Activated T-cell treated with anti-CD3 and anti-CD28 coated beads, Interleukin-2, amount 50 U/mL, for 24 hours (primary cell): ENCODE measurements at places on chromosomes 1 and 21.

GRCh38 chr21:41115851-41116250 lies 52.1 kb upstream of the BACE2 start:
- DNase-seq: no peak

GRCh38 chr1:225817611-225818061 lies 7.7 kb downstream of the EPHX1 start:
- DNase-seq: no peak

DNA sequence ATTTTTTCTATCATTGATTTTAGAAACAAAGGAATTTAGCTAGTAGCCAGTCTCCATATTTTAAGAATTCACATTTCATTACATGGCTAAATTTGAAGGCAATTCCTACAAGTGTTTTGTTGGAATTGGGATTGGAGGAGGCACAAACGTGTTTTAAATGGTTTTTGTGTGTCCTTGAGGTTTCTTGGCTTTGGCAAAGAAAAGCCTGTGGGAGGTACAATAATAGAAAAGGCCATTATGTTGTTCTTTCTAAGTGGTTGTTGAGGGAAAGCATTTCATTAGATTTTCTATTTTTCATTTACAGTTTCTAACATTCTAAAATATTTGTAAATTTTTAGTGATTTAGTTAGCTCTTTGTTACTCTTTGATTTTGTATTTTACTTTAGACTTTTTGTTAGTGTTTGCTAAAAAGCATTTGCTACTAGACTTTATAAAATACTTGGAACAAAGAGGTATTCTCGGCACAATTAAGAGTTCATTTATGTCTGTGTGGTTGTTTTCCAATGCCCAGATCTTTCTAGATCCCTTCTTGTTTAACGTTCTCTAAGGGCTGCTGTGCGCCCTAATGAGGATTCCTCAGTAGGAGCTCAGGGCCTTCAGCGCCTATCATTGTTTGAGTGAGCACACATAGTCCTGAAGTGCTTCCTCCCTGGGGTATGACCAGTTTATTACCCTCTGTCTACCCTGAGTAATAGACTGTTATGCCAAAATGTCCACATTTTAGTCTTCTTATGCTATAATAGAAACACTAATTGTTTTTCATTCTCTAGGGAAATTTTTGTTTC lies 70.0 kb upstream of the KIAA1614 start:
- no peak for DNase-seq

DNA sequence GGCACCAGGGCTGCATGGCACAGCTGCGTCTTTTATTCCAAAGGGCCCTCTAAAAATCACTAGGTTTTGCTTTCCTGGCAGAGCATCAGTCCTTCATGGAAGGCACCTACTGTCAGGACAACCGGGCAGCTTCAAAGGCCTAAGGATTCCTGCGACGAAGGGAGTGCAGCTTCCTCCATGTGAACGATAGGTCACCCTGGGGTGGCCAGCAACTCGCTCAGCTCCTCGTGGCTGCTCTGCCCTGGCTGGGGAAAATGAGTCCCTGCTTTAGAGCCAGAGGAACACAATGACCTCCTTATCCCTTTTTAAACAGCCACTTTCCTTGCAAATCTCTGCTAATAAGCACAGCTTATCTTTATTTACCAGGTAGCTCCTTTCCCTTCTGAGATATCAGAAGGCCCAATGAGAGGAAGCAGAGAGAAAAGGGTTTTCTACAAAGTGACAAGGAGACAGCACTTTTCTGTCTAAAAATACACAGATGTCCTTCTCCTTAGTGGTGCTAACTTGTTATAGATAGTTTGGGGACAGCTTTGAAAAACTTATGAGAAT lies 71.6 kb upstream of the SMYD2 start:
- DNase-seq: no peak

- DNase-seq: no peak
Observed at GRCh38 chr1:161382214-161383019, 14.7 kb upstream of the CFAP126 start.

DNA sequence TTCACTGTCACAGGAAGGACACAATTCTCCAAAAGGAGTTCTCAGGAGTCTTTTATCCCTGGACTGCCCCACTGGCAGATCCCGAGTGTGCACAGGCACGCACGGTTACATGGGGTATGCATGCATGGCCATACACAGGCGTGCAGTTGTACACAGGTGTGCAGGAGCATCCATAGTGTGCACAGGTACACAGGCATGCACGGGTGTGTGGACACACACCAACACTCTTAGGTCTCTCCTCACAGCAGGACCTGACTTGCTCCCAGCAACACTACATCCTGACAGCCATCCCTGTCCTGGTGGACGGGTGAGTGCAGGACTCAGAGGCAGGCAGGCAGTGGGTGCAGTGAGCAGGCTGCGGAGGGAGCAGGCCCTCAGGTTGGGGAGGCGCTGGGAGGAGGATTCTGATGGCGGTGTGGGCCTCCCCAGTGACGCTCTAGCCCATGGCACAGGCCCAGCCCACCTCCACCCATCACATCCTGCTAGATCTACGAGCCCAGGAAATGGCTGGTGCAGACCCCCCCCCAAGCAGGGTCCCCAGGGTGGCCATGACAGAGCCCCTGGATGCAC lies 28.4 kb downstream of the SLC19A1 start:
- DNase-seq: no peak

DNA sequence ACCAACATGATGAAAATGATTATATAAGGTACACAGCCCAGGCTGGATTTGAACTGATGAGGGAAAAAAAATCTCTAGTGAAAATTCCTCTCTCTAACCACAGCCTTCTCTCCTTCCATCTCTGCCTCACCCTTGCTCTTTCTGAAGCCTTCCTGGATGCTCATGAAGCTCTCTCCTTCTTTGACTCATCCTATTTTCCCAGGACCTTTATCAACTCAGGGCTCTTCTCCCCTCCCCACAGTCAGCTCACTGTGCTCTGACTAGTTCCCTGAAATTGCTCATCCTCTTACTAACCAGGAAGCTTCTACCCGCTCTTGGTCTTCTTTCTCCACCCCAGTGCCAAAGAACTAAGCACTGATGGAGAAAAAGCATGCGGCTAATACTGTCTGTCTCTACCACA lies 46.4 kb upstream of the ERG start:
- DNase-seq: no peak

- DNase-seq: no peak
Observed at GRCh38 chr21:44762221-44763049, 39.2 kb downstream of the UBE2G2 start.

DNA sequence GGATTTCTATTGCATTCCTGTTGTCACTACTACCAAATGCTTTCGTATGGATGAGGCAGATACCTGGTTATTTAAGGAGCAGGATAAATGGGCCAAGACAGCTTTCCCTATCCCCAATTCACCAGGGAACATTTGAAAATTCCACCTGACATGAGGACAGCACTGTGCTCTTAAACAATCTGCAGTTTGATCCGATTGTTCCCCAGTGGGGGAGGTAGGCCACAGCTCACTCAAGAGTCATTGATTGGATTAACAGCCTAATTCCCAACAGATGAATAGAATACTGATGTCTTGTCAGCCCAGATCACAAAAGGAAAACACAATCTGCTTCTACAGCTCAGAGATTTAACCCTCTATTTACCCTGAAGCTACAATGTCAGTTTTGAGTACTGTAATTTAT lies 123.9 kb downstream of the LHX4 start:
- DNase-seq: no peak

GRCh38 chr1:227392984-227393764 lies 74.9 kb upstream of the CDC42BPA start:
- no peak for DNase-seq
